Inflammatory macrophage (primary cell): ENCODE measurements at places on chromosomes 16 and 17.

DNA sequence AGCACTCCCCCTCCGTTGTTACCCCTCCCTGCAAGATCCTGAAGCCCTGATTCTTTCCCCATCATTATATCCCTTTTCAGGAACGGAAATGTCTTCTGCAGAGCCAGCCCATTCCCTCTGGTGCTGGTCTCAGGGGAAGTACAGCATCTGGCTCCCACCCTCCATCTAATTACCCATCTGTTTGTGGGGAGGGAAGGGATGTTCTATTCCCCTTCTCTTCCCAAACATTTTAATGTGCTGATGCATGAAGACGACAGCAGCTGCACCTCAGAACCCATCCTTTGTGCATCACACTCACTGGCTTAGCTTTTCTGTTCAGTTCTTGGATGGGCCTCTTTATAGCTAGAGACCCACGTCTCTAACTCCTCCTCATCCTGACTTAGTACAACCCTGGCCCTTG, 367.2 kb downstream of the CDH13 start:
- no peak for DNase-seq

DNA sequence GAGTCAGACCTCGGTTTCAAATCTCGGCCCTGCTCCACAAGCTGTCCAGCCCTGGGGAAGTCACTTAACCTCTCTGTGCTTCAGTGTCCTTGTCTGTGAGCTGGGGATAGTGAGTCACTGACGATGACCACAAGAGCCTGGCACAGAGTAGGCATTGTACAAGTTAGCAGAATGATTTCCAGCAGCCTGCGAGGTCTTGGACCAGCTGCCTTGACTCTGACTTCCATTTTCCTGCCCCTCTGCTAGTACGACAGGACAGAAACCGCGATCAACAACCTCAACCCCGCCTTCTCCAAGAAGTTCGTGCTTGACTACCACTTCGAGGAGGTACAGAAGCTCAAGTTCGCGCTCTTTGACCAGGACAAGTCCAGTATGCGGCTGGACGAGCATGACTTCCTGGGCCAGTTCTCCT, 20.7 kb downstream of the CPNE2 start:
- DNase-seq: no peak

GRCh38 chr17:51672065-51672464, 411.7 kb downstream of the UTP18 start:
- DNase-seq: no peak

DNA sequence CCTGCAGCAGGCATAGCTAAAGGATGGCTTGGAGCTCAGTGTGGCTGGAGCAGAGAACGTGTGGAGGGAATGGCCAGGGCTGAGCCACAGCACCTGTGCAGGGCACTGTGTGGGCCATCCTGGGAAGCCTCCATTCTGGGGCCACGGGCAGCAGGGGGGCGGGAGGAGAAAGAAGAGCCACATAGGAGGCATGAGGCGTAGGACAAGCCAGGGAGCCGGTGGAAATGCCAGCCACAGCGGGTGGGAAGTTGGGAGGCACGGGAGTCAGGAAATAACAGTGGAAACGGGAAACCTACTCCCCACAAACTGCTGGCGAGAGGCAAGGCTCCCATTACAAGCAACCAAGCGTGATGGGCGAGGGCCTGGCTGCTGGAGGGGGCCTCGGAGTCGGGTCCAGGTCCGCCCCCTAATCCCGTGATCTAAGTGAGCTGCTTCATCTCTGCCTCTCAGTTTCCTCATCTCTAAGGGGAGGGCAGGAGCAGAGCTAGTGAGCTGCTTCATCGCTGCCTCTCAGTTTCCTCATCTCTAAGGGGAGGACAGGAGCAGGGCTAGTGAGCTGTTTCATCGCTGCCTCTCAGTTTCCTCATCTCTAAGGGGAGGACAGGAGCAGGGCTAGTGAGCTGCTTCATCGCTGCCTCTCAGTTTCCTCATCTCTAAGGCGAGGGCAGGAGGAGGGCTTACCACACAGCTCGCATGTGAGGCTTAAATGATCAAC, 104.9 kb downstream of the ADCY9 start:
- peak; percentile 75 for DNase-seq

GRCh38 chr17:36524428-36524876, 10.2 kb downstream of the MYO19 start:
- no peak for DNase-seq

DNA sequence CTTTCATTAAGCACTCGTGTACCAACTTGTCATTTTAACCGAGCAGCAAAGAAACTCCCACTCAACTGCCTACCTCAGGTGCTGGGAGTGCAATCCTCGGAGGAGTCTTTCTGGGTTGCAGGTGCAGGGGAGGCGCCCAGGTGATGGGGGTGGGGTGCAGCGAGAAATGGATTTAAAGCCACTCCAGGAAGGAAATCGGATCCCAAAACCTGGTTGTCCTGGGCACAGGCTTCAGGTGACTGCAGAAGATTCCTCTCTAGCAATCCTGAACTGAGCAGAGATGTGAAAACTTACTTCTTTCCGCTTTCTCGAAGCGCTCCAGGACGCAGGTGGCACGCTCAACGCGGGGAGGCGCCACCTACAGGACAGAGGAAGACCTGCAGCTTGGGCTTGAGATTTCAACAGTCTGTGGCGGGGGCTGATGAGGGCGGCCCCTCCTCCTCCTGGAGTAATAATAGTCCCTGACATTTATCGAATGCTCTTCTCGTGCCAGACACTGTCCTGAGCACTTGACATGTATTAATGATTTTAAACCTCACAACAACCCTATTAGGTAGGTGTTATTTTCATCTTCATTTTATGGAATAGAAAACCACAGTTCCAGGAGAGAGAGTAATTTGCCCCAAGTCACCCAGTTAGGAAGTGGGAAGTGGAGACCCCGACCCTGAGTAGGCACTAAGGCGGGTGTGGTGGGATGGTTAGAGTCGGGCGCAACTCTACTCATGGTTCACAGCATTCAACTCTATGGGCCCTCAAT, 27.2 kb upstream of the SKAP1 start:
- peak; percentile 64 for DNase-seq

- DNase-seq: no peak
Observed at GRCh38 chr16:86718118-86718517, 139.8 kb downstream of the FOXL1 start.

DNA sequence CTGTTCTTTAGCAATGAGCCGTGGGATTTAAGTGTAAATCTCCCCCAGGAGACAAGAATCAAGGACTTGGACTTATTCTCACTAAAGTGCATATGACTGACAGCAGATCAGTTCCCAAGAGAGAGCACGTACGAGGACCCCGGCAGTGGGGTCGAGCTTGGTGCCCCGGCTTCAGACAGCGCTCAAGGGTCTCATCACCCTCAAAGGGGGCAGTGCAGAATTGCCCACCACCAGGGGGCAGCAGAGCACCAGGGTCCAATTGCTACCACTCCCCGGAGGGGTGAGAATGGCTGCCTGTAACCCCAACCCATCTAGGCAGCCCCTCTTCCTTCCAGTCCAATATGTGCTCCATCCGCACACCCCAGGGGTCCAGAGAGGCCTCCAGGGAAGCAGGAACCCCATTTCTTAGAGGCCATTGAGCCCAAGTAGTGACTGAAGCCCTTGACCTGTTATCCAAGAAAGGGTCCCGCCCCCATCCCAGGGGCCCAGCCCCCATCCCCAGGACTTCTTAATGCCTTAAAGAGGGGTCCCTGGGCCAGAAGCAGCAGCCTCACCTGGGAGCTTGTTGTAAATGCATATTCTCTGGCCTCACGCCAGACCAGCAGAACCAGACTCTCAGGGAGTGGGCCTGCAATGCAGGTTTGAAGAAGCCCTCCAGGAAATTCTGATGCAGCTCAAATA, 86.1 kb downstream of the ZDHHC7 start:
- peak; percentile 55 for DNase-seq

DNA sequence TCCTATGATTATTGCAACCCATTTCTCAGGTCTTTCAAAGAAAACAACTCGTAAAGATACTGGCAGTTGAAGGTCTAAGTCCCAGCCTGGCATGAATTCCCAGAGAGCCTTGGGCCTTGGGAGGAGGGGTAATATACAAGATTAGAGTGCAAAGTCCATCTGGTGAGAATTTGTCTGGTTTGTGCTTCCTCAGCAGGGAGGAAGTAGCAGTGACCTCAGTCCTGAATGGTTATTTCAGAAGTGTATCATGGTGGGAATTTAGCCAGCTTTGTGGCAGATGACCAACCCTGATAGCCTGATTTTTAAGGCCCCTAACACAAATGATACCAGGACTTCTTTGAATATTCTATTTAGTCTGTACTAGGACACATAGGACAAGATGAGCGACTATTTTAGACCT, 151.2 kb upstream of the TBX2 start:
- no peak for DNase-seq

- DNase-seq: peak; percentile 8
Observed at GRCh38 chr17:17087424-17088015, 45.3 kb downstream of the MPRIP start.

GRCh38 chr16:50252082-50252611, 14.2 kb upstream of the ADCY7 start:
- DNase-seq: no peak

- DNase-seq: no peak
Observed at GRCh38 chr17:27450416-27450815, 5.8 kb upstream of the KSR1 start.

- no peak for DNase-seq
Observed at GRCh38 chr16:83882163-83882885, 16.6 kb upstream of the MLYCD start.

- DNase-seq: no peak
Observed at GRCh38 chr16:70478912-70479341, 24.5 kb downstream of the FCSK start.

GRCh38 chr17:71438631-71439146, 682.1 kb upstream of the SOX9 start:
- DNase-seq: no peak

- peak; percentile 86 for DNase-seq
Observed at GRCh38 chr17:8004899-8005298, 2.5 kb downstream of the GUCY2D start.

GRCh38 chr17:78541488-78542206, 35.5 kb downstream of the DNAH17 start:
- peak; percentile 77 for DNase-seq

DNA sequence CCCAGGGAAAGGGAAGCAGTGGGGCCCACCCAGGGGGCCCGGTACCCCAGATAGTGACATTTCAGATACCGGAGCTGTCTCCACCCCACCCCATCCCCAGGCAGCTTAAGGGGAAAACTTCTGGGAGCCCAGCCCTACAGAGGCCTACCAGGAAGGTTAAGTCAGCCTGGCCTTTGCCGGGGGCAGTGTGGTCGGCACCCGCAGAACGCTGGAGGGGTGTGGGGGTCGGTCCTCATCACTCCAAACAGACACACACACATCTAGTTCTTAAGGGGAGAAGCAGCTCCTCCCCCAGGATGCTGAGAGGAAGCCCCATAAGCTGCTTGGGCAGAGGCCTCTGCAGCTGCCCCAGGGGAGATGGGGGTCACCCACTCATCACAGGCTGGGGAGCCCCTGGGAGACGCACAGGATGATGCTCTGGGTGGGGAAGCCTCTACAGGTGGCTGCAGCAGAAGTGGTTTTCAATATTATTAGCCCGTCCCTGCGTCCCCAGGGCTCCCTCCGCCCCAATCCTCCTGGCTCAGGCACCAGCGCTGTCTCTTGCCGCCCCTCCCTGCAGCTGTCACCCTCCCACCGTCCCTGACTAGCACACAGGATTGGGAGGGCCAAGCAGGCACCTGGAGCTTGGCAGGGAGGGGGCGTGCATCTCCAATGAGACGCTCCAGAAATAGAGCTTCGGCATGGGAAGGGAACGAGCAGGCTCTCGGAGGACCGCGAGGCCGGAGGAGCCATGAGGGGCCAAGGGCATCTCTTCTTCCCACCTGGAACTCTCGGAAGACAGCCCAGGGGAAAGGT, 1.4 kb upstream of the ABR start:
- DNase-seq: no peak

DNA sequence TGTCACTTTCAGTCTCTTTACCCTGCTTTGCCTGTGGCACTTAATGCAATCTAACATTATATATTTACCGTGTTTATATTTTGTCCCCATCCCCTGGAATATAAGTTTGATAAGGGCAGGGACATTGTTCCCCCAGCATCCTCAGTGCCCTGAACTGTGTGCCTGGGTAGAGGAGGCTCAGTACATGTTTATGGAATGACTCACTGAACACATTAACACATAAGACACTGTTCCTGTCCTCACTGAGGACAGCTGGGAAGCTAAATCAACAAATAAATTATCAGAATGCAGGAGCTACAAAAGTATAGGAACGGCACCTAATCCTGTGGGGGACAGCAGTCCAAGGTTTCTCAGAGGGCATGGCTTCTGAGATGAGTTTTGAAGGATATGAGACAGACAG, 27.8 kb downstream of the GRIN2A start:
- no peak for DNase-seq

GRCh38 chr17:14547016-14547415, 246.1 kb downstream of the HS3ST3B1 start:
- DNase-seq: no peak

- no peak for DNase-seq
Observed at GRCh38 chr16:23061669-23062068, 87.6 kb downstream of the USP31 start.

DNA sequence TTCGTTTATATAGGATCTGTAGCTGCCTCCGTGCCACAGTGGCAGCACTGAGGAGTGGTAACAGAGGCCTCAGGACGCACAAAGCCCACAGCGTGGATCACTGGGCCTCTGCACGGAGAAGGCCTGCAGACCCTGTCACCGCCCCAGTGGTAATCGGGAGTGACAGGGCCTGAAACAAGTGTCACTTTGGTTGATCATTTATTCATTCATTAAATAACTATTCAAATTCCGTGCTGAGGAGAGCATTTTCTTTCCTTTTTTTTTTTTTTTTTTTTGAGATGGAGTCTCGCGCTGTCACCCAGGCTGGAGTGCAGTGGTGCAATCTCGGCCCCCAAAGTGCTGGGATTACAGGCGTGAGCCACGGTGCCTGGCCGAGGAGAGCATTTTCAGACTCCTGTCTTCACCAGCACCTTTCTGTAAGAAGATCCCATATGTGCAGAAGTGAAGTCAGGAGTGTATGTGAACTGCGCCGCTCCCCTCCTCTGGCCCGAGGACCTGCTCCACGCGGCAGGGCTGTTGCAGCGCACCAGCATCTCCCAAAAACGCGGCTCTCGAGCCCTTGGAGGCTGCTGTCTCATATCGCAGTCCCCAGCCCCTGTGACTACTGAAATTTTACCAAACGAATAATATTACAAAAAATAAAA, 44.9 kb upstream of the TRAP1 start:
- no peak for DNase-seq

- DNase-seq: no peak
Observed at GRCh38 chr17:43030137-43030767, 5.2 kb downstream of the RND2 start.

DNA sequence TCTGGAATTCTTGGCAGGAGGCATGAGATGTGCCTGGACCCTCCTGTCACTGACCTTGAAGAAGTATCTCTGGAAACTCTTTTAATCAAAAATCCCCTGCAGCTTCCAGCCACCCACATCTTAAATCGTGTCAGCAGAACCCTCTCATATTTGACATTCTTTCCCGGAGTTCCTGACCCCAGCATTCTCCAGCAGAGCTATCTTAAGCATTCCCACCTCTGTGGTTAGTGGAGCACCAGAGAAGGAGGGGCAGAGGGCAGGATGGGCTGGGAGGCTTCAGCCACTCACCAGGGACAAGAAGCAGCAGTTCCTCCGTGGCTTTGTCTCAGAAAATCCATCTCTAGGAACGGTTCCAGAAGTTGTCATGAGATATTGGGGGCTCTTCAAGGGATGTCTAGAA, 149.9 kb downstream of the RGS9 start:
- DNase-seq: no peak
